Effector memory CD8-positive, alpha-beta T cell (primary cell): ENCODE measurements at places on chromosomes 6 and 20.
A peak's percentile ranks its signal among the peaks of the same experiment; 100 is the strongest.

GRCh38 chr20:15823718-15824117 is 749.5 kb downstream of the KIF16B start:
- no peak for DNase-seq

GRCh38 chr20:58746620-58747019 is 54.0 kb downstream of the NPEPL1 start:
- DNase-seq = no peak

- no peak for DNase-seq
Observed at GRCh38 chr6:71038711-71039344, 82.0 kb upstream of the B3GAT2 start.

- DNase-seq = peak; percentile 78
Observed at GRCh38 chr20:62143081-62143956, at the start of the genes PSMA7 and SS18L1. Gene PSMA7 (minus strand): TSS chr20:62143394. CDS start chr20:62143303, 91 bp downstream. Gene SS18L1 (plus strand): TSS chr20:62143769. CDS start chr20:62143821, 52 bp downstream.

DNA sequence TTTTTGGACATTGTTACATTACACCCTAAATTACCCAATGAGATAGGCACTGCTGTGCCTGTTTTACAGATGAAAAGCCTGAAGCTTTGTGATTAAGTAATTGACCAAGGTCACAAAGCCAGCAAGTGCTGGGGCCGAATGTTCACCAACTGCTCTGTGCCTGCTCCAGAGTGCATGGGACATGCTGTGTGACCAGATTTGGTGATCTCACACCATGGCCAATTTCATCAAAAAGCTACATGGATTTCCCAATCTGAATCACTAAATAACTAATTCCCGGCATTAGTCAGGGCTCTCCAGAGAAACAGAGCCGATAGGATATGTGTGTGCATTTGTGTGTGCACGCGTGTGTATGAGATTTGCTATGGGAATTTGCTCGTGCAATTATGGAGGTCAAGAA is 228.3 kb upstream of the ECI2 start:
- DNase-seq = no peak

- DNase-seq = no peak
Observed at GRCh38 chr20:17590245-17590644, 20.4 kb downstream of the DSTN start.

GRCh38 chr20:22675341-22675740 is 91.0 kb upstream of the FOXA2 start:
- no peak for DNase-seq

DNA sequence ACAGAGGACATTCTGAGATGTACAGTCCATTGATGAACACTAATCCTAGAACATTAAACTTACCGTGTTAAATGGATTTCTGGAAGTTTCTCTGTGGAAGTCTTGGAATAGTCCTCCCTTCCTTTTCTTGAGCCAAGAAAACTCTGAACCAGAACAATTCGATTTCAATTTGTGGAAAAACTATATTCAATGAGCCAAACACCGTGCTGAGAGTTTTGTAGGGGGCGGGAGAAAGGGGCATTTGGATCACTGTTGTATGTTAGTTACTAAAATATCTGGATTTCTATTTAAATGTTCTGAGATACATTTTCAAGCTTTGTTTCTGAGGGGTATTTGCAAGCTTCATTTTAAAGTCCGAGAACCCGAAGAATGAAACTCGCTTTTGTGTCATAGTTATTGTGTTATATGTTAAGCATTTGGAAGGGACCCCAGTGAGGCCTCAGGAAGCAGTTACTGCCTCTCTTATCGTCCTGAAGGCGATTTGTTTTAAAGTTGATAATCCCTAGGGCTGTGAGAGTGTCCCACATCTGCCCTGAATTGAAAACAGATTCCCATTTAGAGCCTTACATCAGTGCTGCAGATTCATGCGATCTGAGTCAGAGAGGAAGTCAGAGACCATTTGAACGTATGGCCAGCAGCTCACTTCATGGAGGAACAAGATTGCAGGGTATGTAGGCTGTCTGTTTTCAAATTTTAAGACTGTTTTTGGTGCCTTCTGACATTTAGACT is 70.8 kb upstream of the SASH1 start:
- no peak for DNase-seq

GRCh38 chr20:32050851-32051556 is 1.0 kb upstream of the HCK start:
- no peak for DNase-seq

DNA sequence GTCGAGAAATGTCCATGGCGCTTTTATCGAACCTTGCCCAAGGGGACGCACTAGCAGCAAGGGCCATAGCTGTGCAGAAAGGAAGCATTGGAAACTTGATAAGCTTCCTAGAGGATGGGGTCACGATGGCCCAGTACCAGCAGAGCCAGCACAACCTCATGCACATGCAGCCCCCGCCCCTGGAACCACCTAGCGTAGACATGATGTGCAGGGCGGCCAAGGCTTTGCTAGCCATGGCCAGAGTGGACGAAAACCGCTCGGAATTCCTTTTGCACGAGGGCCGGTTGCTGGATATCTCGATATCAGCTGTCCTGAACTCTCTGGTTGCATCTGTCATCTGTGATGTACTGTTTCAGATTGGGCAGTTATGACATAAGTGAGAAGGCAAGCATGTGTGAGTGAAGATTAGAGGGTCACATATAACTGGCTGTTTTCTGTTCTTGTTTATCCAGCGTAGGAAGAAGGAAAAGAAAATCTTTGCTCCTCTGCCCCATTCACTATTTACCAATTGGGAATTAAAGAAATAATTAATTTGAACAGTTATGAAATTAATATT is 115.7 kb downstream of the TMEM242 start:
- DNase-seq = no peak

GRCh38 chr6:7633361-7633760 is 43.4 kb downstream of the SNRNP48 start:
- DNase-seq = no peak

DNA sequence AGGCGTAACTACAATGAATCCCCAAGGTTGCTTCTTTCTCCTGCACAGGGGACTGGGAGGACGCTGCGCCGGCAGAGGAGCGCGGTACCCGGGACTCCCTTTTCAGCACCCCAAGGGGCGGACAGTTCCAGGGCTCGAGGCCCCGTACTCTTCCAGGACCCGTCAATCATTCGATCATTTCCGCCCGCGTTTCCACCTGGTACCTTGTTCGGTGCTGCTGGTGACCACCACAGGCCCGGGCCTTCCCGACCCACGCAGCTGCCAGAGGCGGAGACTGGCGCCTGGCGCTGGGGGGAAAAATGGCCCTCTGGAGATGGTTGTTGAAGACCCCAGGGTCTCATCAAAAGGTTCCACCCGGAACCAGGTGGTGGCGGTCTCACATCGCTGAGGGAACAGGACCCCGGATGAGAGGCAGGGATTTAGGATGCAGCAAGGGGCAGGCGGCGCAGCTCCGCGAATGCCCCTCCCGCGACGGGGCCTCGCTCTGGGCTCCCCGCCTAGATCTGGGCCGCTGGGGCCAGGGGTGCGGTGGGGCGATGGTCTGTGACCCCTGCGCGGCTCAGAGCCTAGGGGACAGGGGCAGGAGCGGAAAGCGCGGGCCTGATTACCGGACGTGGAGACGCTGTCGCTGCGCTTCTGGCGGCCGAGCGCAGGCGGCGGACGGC is 744 bp downstream of the VSX1 start:
- DNase-seq = peak; percentile 31

GRCh38 chr6:142380626-142381025 is 78.8 kb downstream of the ADGRG6 start:
- DNase-seq = no peak

DNA sequence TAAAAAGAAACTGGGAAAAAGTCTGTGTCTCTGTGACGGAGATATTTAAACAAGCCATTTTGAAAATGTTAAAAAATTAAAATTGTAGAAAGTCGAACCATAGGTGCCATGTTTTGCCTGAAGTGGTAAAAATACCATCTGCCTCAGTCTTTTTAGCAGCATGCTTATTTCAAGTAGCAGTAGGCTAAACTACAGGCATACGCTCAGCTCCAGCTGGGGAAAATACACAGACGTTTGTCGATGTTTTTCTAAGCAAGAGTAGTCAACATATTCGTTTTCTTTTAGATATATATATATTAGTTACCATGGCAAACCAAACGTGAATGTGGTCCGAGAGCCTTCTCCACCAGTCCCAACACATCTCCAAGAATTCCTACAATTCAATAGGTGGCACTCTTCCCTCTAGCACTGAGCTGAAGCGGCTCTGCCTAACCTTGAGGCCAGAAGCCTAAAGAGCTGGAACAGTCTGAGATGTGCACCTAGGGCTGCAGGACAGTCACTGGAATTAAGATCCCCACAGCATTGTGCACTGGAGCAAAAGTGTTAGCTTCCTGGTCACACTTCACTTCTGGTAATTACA is 70.2 kb upstream of the BEND3 start:
- no peak for DNase-seq

DNA sequence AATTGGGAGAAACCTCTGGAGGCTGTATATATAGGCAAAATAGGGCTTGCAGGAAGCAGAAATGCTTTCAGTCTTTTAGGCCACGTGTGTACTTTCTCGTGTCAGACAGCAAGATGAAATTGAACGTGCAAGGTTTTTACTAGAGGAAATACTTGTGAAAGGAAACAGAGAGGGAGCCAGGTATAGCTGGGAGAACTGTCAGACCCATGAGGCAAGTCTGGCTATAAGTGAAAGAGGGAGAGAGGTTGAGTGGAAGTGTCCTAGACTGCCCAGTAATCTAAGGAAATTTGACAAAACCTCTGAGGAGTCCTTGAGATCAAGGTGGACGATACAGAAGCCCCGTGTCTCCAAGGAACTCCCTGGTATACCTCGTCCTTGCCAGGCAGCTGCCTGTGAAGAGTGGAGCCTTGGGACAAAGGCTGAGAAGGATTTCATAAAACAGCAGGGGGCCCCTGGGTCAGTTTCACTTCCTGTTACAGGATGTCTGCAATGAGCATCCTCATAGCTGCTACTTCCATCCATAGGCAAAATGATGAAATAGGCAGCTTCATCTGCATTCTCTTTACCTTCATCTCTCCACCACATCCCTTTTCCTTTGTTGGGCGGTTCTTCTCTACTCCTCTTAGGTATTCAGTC is 114.4 kb upstream of the MAP3K7 start:
- no peak for DNase-seq

DNA sequence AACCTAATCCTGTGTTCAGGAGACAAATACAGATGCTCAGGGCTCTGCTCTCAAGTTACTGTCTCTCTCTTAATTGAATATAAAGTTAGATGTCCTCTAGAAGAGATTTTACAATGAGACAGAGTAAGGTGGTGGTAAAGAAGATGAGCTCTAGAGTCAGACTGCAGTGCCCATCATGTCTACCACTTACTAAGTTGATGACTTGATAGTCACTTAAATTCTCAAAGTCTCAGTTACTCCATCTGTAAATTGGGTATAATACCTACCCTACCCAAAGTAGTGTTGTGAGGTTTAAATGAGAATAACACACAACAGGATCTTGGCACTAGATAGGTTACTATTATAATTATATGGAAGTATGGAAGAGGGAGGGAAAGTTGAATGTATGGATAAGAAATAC is 1.6 kb downstream of the DHX35 start:
- DNase-seq = no peak

DNA sequence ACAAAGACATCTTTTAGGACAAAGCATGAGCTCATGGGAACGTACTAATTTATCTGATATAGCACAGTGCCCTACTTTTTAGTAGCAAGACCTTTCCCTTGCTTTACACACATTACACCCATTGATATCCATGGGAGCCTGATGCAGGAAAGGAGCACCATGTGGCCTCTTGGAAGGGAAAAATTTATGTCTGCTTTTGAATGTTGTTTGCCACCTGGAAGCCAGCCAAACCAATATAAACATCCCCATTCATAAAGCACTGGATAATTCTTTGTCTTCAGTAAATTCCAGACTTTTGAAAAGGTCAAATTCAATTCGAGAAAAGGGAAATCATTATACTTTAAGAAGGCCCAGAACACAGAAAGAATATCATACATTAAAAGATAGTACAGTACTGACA is 152.3 kb upstream of the BEND6 start:
- DNase-seq = no peak

- DNase-seq = no peak
Observed at GRCh38 chr6:137417396-137417795, 76.8 kb downstream of the OLIG3 start.

- no peak for DNase-seq
Observed at GRCh38 chr20:16428112-16428511, 145.1 kb downstream of the KIF16B start.
